ENCODE measurements at places on chromosomes 2 and 18.

DNA sequence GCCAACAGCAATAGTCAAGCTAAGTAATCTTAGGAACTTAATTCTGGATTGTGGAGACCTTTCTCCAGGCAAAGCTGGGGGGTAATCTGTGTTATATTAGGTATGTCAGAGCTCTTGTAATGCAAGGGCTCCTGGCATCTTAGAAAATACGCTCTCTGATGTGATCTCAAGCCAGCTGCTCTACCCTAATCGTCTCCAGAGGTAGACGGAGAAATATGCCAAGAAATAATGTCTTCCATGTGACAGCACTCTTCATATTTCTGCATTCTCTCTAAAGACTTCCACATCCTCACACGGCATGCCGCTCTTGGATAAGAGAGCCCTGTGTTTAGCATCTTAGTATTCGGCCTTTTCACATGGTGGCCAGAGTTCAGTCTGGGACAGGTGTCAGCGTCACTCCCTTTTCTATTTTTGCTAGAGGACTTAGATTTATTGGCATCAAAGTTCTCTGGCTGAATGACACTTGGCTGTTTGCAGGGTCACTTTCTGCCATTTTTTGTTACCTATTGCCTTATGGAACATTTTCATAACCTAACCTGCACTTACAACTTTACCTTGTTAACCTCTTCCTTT, 25.2 kb downstream of the CAPN13 start:
- no peak for DNase-seq

DNA sequence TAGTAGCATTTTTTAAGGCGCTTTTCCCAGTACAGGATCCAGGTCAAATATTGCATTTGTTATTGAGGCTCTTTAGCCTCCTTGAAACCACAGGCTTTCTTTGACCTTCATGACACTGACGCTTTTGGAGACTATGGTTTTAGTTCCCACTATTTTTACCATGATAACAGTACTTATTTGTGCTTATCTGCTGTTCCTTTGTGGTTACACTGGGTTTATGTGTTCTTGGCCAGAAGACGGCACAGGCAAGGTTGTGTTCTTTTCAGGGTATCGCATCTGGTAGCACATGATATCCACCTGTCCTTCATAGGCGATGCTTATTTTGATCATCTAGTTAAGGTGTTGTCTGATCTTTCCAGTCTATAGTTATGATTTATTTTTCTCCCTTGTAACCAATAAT, 16.8 kb upstream of the MBOAT2 start:
- DNase-seq, result no peak

GRCh38 chr2:42930025-42930581, 137.7 kb upstream of the HAAO start:
- no peak for DNase-seq

GRCh38 chr18:74348581-74348980, 32.9 kb downstream of the C18orf63 start:
- DNase-seq, result no peak

DNA sequence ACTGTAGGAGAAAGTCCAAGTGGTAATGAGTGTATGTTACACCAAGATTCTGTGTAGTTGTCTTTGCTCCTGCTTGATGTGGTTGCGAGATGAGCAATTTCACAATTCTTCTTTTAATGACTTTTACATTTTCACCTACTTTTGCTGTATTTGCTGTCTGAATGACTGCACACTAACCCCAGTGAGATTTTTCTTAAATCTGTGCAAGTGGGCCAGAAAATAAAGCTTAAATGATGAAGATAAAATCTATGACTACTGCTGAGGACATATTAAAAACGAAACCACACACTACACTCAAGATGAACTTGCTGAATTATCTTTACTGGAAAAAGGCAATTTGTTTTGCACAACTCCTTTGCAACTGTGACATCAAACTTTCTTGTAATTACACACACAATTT, 4.1 kb downstream of the LDAH start:
- DNase-seq, result no peak

- no peak for DNase-seq
Measured at GRCh38 chr18:28043631-28044030, 133.3 kb downstream of the CDH2 start.

- no peak for DNase-seq
Measured at GRCh38 chr18:61371111-61371510, 37.9 kb downstream of the CDH20 start.

DNA sequence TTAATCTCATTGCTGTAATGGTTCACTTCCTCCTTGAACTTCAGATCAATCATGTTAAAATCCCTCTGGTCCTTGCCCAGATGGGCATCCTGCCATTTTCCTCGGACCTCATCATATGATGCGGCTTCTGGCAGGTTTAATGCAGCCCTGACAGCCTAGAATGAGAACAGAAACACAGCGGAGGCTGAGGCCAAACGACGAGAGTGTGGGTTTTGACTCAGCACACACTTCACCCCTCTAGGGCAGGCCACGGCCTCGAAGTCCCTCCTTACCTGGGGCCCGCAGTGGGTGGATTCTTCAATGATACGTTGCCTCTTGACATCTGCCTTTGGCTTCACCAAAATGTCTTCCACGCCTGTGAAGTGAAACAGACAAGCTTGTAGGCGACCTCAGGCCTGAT, 56.8 kb downstream of the POLR1A start:
- no peak for DNase-seq

DNA sequence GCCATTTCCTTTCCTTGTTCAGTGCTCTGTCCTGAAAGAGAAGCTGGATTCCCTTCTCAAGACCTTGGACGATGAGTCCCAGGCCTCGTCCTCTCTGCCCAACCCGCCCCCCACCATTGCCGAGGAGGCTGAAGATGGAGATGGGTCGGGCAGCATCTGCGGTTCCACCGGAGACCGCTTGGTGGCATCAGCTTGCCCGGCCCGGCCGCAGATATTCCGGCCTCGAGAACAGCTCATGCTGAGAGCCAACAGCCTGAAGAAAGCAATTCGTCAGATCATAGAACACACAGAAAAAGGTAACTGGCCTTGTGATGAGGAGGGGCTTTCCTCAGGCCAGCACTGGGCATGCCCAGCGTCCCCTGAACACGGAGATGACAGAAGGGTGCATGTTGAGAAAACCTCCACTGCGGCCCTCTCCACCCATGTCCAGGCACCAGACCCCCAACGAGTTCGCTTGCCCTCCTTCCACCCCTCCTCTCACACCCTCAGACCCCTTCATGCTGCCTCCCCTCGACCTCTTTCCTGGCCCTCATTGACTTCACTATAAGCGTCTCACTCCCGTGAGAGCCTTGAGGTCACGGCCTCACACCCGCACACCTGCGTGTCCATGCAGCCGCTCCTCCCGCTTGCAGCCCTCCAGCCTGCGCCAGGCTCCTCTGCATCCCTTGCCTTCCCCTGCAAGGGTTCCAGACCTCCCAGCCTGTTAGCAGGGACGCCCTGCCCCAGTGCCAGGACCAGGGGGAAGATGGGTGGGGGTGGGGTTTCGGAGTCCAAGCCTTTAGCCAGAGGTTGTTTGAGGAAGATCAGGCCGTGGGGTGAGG, 95.0 kb downstream of the DGKD start:
- no peak for DNase-seq

DNA sequence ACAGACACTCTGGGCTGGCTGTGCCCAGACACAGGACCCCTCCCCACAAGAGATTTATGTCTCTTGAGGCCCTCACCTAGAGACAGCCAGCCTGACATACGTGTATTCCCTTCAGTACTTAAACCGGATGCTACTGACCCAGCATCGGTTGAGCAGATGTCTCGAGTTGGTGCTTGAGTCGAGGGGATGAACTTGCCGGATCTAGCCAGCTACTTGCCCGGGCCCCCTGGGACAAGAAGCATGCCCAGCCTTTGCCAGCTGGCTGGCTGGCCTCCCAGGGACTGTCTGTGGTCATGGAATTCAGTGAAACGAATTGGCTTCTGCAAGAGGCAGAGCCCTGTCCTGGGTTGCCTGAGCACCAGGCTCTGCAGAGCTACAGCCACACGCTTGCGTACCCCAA, 36.0 kb downstream of the DNMT3A start:
- DNase-seq, result no peak

DNA sequence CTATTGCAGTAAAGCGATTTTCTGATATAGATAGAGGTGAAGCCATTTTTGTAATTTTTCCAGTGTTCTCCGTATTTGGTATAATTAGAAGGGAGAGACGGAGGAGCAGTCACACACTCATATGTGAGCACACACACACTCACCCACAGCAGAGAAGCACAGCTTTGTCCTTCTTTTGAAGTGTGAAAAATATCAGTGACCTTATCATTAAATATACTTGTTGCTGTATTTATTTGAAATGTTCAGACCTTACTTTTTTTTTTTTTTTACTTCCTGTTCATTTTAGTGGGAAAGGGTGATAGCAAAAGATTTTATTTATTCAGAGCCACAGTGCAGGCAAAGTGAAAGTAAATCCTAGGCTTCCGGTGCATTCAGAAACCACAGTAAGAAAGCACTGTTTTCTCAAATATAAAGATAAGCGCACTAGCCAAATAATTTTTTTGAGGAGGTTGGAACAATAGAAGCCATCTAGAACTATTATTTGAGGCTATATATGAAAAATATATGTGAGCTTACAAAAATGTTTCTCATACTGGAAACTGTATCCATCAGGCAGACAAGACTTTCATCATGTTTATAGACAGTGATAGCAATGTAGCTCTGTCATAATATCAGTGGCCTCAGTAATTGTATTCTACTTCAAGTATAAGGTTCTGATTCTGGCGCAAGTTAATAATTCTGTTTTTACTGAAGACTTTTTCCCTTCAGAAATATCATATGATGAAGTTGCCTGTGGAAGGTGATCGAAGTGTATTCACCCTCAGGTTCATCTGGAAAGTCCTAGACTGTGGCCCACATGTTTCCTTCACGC, 37.2 kb downstream of the TSHZ1 start:
- DNase-seq, result no peak

- DNase-seq, result peak; percentile 44
Measured at GRCh38 chr2:120323214-120323613, 22.7 kb upstream of the INHBB start.

GRCh38 chr2:227248876-227249275, 76.2 kb upstream of the MFF start:
- no peak for DNase-seq

GRCh38 chr2:239157771-239158170, 243.0 kb downstream of the HDAC4 start:
- DNase-seq, result no peak

DNA sequence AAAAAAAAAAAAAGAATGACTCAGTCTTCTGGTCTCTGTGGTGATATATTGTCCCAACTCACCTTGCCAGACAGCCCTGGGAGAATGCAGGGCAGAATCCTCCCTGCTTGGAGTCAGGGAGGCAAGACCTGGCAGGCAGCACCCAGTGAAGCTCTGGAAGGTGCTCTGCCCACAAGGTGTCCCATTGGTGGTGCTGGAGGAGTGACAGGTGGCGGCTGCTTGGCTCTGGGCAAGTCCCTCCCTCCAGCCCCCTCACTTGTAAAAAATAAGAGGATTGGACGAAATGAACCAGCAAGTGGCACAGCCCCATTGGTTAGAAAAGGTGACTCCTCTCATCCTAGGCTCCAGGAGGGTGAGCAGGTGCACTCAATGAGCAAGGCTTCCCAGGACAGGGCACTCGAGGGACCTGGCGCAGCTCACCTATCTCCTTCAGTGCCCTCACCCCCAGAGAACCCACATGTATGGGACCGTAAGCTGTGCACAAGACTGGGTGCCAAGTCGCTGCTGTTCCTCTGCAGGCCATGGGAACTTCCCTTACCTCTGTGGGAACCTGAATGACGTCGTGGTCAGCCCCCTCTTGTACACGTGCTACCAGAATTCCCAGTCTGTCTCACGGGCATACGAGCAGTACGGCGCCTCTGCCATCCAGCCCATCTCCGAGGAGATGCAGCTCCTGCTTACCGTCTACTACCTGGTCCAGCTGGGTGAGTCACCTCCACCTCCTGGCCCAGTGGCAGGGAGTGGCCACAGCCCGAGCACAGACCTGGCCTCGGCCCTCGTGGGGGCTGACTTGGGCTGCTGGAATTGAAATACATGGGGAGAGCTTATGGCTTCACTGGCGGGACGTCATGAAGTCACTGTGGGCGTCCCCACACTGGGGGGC, 54.6 kb downstream of the GREB1 start:
- DNase-seq, result no peak

Data from AG09319 (cell line).